ENCODE measurements at places on chromosomes 4 and X.
A peak's percentile ranks its signal among the peaks of the same experiment; 100 is the strongest.

DNA sequence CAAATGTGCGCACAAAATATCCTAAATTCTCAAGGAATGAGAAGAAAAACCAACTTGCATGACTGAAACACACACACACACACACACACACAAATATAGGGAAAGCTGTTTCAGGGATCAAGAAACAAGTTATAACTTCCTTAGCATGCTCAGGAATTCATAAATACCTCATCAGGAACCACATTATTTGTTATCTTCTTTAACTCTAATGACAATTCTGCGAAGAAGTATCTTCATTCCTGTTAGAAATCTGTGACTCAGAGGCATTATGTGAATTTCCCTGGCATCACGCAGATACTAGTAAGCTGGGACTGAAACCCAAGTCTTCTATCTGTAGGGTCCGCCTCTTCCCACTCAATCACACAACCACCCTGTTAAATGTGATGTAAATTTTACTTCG lies 30.3 kb downstream of the TMPRSS11A start:
- no peak for DNase-seq

DNA sequence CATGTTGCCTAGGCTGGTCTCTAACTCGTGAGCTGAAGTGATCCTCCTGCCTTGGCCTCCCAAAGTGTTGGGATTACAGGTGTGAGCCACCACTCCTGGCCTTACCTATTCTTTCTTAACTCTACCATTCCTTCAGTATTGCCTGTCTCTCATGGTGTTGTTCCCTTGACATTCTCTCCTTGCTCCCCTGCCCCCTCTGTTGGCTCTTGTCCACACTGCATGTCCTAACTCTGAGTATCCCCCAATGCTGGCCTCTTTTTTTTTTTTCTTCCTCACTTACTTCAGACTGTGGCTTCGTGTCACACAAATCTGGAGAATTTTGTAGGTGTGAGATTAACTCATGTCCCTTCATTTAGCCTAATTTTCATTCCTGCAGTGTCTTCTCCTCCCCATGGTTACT lies 22.9 kb upstream of the FRMPD4 start:
- DNase-seq = peak; percentile 10

DNA sequence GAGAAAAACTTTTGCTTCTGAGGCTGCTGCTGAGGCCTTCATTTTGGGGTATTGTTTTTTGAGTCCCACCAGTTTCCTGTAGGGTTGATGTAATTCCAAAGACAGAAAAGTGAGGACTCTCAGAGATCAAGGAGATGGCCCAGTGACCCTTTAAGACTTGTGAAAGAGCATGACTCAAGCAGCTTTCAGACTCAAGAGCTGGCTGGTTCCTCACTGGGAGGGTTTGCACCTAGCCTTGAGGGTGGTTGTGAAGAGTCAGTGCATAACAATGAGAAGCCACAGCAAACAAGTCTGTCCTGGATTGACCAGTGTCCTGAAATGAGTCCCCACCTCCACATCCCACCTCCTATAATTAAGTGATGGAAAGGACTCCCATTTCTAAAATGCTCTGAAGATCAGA lies 89.2 kb downstream of the NHS start:
- DNase-seq = no peak

GRCh38 chr4:79472036-79472435 lies 64.0 kb upstream of the GK2 start:
- DNase-seq = no peak

GRCh38 chrX:153693216-153694086 lies 5.7 kb downstream of the SLC6A8 start:
- DNase-seq = no peak

- DNase-seq = no peak
Observed at GRCh38 chr4:61896634-61897033, 696.5 kb downstream of the ADGRL3 start.
